Renal pelvis (tissue), 12 donors: ENCODE measurements at places on chromosomes 5 and 9. TPM values are rescaled to one million over a fixed set of nuclear protein-coding genes. Genes with fewer than 3 reads are reported as not detected.

STKLD1 gene
- 5.3 TPM for polyA plus RNA-seq

GRCh38 chr5:138966236-138966985, 91.3 kb upstream of the LRRTM2 start:
- no peak for DNase-seq

SEMA6A gene
- polyA plus RNA-seq = 46.0 TPM

- no peak for DNase-seq
These were observed 85.1 kb upstream of the TLX3 start for GRCh38 chr5:171223927-171224326.

DNA sequence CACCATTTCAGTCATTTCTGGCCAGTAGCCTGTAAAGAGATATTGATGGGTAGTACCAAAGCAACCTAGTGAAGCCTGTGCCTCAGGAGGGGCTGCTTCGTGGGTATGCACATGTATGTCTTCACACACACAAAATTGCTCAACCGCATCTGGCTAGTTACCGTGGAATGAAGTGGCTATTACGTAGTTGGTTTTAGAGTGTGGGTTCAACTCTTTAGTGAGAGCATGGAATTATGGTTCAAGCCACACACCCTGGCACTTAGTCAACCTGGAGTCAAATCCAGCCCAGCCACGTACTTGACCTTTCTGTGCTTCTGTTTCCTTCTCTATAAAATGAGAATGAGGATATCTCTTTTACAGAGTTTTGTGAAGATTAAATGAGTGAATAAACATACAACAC, 174.9 kb downstream of the TTC39B start:
- DNase-seq = no peak

DNA sequence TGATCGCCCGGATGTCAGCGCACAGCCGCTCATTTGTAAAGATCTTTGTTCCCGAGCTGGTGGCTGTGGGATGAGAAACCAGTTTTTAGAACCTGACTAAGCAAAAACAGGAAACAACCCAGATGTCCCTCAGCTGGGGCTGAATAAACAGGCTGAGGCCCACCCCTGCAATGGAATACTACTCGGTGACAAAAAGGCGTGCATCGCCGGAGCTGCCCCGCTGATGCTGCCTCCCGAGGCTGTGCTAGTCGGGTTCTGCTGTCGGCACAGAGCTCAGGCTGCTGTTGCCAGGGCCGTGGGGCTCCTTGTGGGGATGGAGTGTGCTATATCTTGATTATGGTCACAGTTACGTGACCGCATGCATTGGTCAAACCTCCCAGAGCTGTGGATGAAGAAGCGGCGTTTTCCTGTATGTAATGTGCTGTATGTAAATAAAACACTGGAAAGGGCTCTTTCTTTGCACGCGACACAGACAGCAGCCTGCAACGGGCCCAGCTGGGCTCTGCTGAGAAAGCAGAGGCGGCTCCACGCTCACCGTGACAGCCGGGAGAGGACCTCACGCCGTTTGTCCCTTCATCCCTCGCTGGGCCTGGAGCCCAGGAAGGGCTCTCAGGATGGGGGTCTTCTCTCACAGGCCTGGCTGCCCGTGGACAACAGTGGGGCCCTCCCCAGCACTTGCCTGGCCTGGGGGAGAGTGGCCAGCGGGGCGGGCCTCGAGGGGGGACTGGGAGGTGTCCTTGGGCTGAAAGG, 51.5 kb upstream of the RNU6ATAC start:
- DNase-seq = peak; percentile 46

- no peak for DNase-seq
These were observed 2.7 kb downstream of the GPX3 start for GRCh38 chr5:151023047-151023615.

DNA sequence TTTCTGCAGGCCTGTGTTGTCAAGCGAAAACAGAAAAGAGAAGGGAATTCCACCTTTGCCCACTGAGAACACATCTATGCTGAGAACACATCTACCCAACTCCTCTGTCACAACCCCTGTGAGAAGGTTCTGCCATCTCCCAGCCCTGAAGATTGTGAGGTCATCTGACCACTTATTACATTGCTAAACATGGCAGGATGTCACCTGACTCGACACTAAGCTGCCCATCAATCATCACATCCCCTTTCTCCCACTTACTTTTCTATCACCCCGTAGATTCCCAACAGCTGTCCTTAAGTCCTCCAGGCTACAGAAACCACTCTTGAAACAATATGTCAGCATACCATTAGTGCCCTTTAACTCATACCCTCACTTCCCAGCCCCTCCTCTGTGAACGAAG, 64.2 kb upstream of the PRSS3 start:
- DNase-seq = no peak

QRFP gene
- 0.40 TPM for polyA plus RNA-seq

- no peak for DNase-seq
These were observed 9.5 kb downstream of the FBXO10 start for GRCh38 chr9:37566716-37567115.

- DNase-seq = no peak
These were observed 286.5 kb downstream of the EFNA5 start for GRCh38 chr5:107384256-107384655.

DNA sequence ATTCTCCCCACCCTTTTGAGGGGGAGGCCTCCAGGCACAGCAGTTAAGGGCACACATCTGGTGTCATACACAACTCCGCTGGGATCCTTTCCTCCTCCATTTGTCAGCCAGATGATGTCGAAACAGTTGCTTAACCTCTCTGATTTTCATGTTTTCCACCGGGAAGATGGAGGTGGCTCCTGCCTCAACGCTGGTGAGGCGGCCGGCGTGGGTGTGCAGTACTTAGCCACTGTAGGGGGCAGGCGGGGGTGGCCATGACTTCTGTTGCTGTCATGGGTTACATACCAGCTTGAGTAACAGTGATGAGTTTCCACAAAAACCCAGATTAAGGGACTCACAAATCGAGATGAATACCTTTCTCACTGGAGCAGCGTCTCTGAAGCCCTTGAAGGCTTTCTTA, 63.1 kb upstream of the EPB41L4B start:
- no peak for DNase-seq

DNA sequence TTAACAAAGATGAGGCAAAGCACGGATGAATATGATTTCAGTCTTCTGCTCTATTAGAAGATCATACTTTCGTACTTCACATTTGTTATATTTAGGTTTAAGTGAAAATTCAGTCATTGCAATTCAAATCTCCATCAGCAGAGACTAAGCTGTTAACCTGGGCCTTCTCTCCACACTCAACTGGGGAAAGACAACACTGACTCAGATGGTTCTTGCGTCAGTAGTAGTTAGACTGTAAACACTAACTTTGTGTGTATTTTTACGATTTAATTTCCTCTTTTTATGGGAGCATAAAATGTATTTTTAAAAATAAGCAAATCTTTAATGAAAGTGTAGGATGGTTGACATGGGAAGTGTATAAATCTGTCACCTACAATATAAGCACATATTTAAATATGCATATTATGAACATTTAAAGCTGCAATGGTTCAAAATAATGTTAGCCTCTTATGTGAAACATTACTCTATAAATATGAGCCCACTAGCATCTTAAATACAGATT, 42.7 kb upstream of the ZNF608 start:
- no peak for DNase-seq

DNA sequence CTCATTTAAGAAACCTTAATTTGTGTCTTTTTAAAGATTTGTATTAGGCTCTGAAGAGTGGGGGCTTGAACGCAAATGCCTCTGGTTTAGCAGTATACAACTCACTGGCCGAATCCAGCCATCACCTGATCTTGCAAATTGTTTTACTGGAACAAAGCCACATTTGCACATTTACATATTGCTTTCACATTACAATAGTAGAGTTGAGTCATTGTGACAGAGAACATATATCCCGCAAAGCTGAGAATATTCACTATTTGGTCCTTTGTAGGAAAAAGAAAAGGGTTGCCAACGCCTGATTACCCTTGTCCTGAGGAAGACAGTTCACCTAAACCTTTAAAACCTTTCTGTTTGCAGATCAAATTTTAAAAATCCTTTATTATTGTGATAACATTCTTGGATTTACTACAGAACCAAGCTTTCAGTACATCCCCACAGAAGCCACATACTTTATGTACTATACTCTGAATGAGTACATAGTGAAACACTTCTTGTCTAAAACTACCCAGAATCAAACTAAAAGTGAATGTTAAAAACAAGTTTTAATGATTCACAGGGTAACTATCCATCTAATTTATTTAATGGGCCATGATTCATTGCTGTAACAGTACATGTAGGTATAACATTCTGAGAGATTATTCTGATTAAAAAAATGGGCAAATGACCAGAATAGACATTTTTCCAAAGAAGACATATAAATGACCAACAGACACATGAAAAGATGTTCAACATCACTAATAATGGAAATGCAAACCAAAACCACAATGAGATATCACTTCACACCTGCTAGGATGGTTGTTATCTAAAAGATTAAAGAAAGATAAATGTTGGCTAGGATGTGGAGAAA, 161.0 kb downstream of the SLC25A46 start:
- DNase-seq = no peak
